ENCODE measurements at places on chromosomes 3 and 15.

- DNase-seq: no peak
These were observed 45.9 kb downstream of the NIPA2 start for GRCh38 chr15:22884344-22884743.

GRCh38 chr3:16466822-16467221 lies 46.7 kb downstream of the RFTN1 start:
- no peak for DNase-seq

DNA sequence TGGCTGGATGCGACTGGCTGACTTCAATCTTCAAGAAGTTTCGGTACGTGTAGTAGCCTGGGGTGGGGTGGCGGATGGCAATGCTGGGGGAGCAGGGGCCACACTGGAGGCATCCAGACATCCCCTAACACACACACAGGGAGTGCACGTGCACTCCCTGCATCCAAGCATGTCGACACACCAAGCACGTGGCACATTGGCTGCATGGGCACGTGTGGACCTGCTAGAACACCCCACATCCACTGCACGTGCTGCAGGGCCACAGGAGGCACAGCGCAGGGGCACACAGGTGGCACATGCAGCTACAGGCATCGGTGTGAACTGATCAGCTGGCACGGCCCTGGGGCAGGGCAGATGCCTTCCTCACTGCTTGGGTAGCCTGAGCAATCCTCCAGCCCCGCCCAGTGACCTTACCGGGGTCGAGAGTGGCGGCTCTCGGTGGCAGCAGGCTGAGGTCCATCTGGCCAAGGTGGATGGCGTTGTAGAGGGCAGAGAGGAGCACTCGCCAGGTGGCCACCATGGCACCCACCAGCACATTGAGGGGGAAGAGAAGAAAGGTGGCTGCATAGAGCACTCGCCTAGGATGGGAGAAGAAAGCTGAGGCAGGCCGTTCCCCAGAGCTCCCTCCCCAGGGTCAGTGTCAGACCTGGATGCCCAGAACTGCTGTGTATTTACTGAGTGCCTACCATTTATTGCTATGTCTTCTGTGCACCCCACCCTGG lies 7.5 kb downstream of the ISLR start:
- DNase-seq: no peak

DNA sequence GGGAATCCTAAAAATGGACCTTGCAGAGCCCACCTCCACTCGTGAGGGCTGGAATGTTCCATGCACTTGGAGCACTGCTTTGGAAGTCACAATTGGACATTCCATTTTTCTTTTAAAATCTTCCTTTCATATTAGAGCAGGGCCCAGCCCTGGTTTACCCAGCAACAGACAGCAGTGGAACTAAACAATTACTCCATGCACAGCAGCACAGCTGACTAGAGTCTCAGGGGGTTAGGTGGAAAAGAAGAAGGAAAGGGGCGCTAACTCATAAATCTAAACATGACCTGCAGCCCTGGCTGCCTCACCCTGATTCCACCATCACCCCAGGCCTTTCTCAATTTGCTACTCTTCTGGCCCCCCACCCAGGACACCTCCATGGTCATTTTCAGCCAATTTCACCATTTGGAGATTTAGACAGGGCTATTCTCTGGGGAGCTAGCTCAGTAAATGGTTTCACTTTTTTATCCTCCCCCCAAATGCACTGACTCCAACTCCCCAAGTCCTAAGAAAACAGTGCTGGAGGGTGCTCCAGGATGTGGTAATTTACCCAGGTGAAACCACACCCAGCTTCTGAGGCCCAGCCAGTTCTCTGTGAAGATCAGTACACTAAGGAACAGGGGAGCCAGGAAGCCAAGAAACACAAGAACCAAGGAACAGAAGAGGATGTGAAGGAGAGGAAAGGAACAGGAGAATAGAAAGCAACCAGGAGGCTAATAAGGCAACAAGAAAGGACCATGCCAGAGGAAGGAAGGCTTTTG lies 1.6 kb upstream of the LRRC31 start:
- no peak for DNase-seq

GRCh38 chr15:68775671-68776476 lies 44.8 kb downstream of the ANP32A start:
- DNase-seq: peak; percentile 96

DNA sequence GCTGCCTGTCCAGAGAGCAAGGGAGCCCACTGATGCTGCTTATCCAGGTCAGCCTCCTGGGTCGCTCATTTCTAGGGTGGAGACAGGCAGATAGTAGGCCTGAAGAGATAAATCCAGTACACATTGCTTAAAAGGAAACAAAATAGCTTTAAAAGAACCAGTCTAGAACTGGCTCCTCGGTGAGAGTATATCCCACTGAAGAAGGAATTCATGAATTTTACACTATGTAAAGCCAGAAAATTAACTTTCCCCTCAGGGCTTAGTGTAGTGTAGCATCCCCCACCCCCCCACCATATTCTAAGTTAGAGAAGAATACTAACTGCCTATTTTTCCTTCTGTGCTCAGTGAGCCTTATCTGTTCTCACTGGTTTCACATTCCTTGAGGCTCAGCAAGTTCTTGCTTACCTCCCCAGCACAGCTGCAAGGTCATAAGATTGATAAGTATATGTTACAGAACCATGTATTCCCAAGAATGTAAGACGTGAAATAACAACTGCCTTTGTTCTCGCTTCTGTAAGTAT lies 30.5 kb upstream of the NOX5 start:
- DNase-seq: no peak

- peak; percentile 97 for DNase-seq
These were observed 2.3 kb upstream of the HAPLN3 start for GRCh38 chr15:88897456-88898194.

GRCh38 chr3:79517766-79518413 lies 249.9 kb downstream of the ROBO1 start:
- DNase-seq: no peak

DNA sequence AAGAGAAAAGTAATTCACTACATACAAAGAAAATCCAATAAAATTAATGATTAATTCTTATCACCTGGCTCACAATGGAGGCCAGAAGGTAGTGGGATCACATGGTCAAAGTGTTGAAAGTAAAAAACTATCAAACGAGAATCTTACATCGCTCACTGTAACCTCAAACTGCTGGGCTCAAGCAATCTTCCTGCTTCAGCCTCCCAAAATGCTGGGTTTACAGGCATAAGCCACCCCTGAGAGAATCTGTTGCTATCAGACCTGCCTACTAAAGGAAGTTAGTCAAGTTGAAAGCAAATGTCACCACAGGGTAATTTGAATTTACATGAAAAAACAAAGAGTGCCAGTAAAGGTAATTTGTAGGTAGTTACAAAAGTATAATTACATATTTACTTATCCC lies 103.3 kb downstream of the PCCB start:
- DNase-seq: no peak

Data from lower leg skin (tissue), 4 donors.